Activated naive CD8-positive, alpha-beta T cell treated with anti-CD3 and anti-CD28 coated beads for 36 hours (primary cell): ENCODE measurements at places on chromosomes 6 and 20. TPM values are rescaled to one million over a fixed set of nuclear protein-coding genes. Genes with fewer than 3 reads are reported as not detected.

- peaks cover 1% of the 10 kb centered on the region for H3K4me1 ChIP-seq
- no peaks in the 10 kb centered on the region for H3K36me3 ChIP-seq
- DNase-seq: peak; percentile 63
Observed at GRCh38 chr6:136643850-136644596, 93.8 kb upstream of the MAP7 start.

UBE3D gene
- total RNA-seq: 7.1 TPM

- peaks cover 6% of the 10 kb centered on the region for H3K36me3 ChIP-seq
- no peaks in the 10 kb centered on the region for H3K27me3 ChIP-seq
- H3K4me1 ChIP-seq: peaks cover 48% of the 10 kb centered on the region
- H3K27ac ChIP-seq: peak overlapping the region; percentile 84
Observed at GRCh38 chr6:11413728-11414127, 123.8 kb upstream of the TMEM170B start.

DNA sequence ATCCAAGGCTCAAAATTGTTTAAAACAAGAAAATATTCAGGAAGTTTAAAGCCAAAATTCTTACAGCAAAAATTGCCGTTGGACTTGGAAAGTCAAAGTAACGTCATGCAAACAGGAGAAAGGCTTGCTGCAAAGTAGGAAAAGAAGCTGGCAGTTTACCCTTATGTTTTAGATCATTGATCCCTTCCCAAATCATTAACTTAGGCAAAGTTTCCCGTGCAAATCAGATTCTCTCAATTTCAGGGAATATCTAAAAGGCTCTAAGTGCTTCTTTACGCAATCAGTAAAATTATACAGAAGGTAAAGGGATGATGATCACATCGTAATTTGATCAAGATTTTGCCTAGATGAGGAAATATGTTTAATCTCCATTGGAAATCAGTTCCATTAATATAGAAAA is 197.5 kb downstream of the ALDH8A1 start:
- H3K4me1 ChIP-seq: no peaks in the 10 kb centered on the region
- H3K4me3 ChIP-seq: no peak overlapping the region
- no peak overlapping the region for H3K27ac ChIP-seq
- H3K27me3 ChIP-seq: peaks cover 10% of the 10 kb centered on the region
- no peaks in the 10 kb centered on the region for H3K36me3 ChIP-seq
- no peak for DNase-seq

GRCh38 chr20:46307139-46307998 is 929 bp downstream of the CDH22 start:
- peaks cover 64% of the 10 kb centered on the region for H3K27me3 ChIP-seq
- H3K4me3 ChIP-seq: no peak overlapping the region
- peaks cover 4% of the 10 kb centered on the region for H3K4me1 ChIP-seq
- peak; percentile 82 for DNase-seq
- H3K27ac ChIP-seq: no peak overlapping the region

DCDC2 gene
- total RNA-seq: not detected

DNA sequence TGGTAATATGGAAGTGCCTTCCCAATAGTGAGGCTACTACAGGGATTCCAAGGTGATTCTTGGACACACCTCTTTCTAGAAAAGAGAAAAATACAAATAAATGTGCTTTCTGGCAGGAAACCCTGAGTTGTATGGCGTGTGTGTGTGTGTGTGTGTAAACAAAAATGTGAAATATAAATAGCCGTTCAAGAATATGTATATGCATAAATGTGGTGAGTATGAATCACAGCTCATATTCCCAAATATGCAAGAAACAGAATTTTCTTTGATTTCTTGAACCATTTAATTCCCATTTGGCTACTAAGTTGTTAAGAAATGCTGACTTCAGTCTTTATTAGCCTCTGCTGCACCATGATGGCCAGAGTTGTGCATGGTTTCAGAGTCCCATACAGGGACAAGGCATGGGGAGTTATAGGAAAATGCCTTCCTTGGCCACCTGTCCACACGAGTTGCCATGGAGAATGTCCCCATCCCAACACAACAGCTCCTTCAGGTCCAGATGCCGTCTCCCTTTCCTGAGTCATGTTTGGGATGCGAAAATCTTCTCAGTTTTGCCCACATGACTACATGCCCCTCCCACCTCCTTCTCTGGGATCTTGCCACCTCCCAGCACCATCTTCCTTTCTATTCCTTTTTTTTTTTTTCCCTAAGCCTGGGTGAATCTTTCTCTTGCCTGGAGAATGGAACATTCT is 312.4 kb upstream of the ECI2 start:
- no peak overlapping the region for H3K27ac ChIP-seq
- H3K4me3 ChIP-seq: no peak overlapping the region
- H3K36me3 ChIP-seq: no peaks in the 10 kb centered on the region
- DNase-seq: no peak
- no peaks in the 10 kb centered on the region for H3K4me1 ChIP-seq
- H3K27me3 ChIP-seq: peaks cover 25% of the 10 kb centered on the region

- no peaks in the 10 kb centered on the region for H3K36me3 ChIP-seq
- no peaks in the 10 kb centered on the region for H3K4me1 ChIP-seq
Observed at GRCh38 chr6:22631091-22631490, 61.7 kb downstream of the HDGFL1 start.

MEP1A gene
- not detected for total RNA-seq

DNA sequence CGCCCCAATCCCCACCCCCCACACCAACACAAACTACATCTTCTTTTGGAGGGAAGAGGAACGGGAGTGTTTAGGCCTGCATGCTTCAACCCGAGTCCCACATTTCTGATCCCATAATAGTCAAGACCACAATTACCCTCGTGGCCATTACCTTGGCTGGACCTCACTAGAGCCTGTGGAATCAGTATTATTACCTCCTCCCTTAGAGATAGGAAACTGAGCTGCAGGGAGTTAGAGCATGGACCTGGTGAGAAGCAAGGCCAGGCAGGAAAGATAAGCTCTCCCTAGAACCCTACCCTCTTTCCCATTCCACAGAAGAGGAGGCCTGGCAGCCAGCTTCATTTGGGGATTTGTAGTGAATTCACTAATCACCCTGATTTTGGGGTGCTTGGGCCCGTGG is 74.1 kb downstream of the NCR2 start:
- H3K4me3 ChIP-seq: no peak overlapping the region
- peaks cover 22% of the 10 kb centered on the region for H3K27me3 ChIP-seq
- H3K4me1 ChIP-seq: no peaks in the 10 kb centered on the region
- no peak overlapping the region for H3K27ac ChIP-seq

DNA sequence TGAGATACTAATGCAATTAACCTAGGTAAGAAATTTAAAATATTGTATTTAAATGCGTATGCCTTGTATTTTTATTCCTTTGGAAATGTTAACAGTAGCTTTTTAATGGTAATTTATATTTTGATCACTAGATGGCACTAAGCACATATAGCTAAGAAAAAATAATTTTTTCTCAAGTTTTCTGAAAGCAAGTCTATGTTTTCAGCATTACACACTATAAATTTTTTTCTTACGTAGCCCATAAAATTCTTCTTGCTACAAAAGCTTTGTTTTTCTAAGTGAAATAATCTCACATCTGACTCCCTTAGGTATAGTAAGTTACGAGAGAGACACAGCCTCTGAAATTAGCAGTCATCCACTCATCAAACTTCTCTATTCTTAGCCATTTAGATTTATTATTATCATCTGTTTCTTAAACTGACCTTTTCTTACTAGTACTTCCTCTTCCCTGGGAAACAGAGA is 35.7 kb downstream of the TSPYL4 start:
- peaks cover 3% of the 10 kb centered on the region for H3K4me1 ChIP-seq
- H3K27me3 ChIP-seq: no peaks in the 10 kb centered on the region
- no peak for DNase-seq
- H3K36me3 ChIP-seq: no peaks in the 10 kb centered on the region
- H3K27ac ChIP-seq: no peak overlapping the region
- H3K4me3 ChIP-seq: no peak overlapping the region

- no peak overlapping the region for H3K27ac ChIP-seq
- H3K4me3 ChIP-seq: no peak overlapping the region
- peaks cover 3% of the 10 kb centered on the region for H3K36me3 ChIP-seq
- DNase-seq: no peak
Observed at GRCh38 chr6:6962086-6962485, 145.7 kb upstream of the RREB1 start.

FRK gene
- total RNA-seq: 0.08 TPM

GRCh38 chr6:136050475-136050874 is 199.0 kb downstream of the PDE7B start:
- no peak overlapping the region for H3K27ac ChIP-seq
- H3K27me3 ChIP-seq: no peaks in the 10 kb centered on the region
- no peak overlapping the region for H3K4me3 ChIP-seq
- no peaks in the 10 kb centered on the region for H3K36me3 ChIP-seq
- DNase-seq: no peak
- peaks cover 13% of the 10 kb centered on the region for H3K4me1 ChIP-seq

DNA sequence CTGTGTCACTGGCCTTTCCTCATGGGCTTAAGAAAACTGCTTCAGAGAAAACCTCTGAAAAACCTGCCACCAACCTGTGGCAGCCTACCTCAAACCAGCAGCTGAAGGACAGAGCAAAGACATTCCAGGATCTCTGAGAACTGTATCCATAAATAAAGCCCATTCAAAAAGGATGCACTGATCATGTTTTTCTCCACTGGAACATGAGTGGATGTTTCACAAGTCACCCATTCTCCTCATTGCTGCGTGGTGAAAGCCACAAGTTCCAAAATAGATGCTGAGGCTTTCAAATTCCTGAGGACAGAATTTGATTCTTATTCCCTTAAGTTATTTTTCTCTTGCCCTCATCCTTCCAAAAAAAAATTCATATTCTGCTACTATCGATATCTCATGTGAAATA is 280.6 kb downstream of the KHDC1L start:
- H3K36me3 ChIP-seq: no peaks in the 10 kb centered on the region
- peaks cover 2% of the 10 kb centered on the region for H3K4me1 ChIP-seq
- no peak for DNase-seq
- H3K4me3 ChIP-seq: no peak overlapping the region

DNA sequence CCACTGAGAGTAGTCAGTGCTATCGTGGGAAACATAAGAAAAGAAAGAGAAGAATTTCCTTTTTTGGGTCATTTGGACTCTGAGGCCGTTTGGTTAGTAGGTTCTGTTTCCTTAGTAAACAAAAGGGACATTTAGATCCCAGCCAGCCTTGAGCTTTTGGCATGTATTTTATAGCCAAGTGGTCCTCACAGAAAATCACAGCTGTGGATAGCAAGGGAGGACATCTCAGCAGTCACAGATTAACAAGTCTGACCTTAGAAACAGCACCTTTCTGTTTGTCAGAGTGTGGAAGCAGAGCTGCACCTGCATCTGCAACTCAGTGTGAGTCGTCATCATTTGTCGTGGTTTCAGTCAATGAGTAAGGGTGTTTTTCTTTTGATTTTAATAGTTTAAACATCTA is 40.5 kb downstream of the FAM120B start:
- H3K4me1 ChIP-seq: peaks cover 33% of the 10 kb centered on the region
- no peak overlapping the region for H3K4me3 ChIP-seq
- peak overlapping the region; percentile 38 for H3K27ac ChIP-seq
- DNase-seq: no peak
- H3K27me3 ChIP-seq: no peaks in the 10 kb centered on the region

- no peaks in the 10 kb centered on the region for H3K4me1 ChIP-seq
- no peak overlapping the region for H3K4me3 ChIP-seq
- no peak overlapping the region for H3K27ac ChIP-seq
- H3K36me3 ChIP-seq: no peaks in the 10 kb centered on the region
- peaks cover 6% of the 10 kb centered on the region for H3K27me3 ChIP-seq
Observed at GRCh38 chr20:64137598-64138031, 26.6 kb upstream of the MYT1 start.

GRCh38 chr6:48961781-48962415 is 501.2 kb downstream of the MMUT start:
- no peaks in the 10 kb centered on the region for H3K4me1 ChIP-seq
- H3K36me3 ChIP-seq: no peaks in the 10 kb centered on the region
- no peaks in the 10 kb centered on the region for H3K27me3 ChIP-seq
- no peak overlapping the region for H3K27ac ChIP-seq

OXT gene
- total RNA-seq: 0.47 TPM

- H3K27me3 ChIP-seq: no peaks in the 10 kb centered on the region
- H3K27ac ChIP-seq: no peak overlapping the region
- H3K4me3 ChIP-seq: no peak overlapping the region
- DNase-seq: no peak
Observed at GRCh38 chr20:48662711-48663110, 165.1 kb downstream of the PREX1 start.

SLC35D3 gene
- total RNA-seq: not detected

GRCh38 chr6:41934278-41935192 is 7.1 kb downstream of the CCND3 start:
- H3K4me3 ChIP-seq: peak overlapping the region; percentile 9
- no peak for DNase-seq
- H3K27ac ChIP-seq: peak overlapping the region; percentile 96
- peaks cover 62% of the 10 kb centered on the region for H3K4me1 ChIP-seq

DNA sequence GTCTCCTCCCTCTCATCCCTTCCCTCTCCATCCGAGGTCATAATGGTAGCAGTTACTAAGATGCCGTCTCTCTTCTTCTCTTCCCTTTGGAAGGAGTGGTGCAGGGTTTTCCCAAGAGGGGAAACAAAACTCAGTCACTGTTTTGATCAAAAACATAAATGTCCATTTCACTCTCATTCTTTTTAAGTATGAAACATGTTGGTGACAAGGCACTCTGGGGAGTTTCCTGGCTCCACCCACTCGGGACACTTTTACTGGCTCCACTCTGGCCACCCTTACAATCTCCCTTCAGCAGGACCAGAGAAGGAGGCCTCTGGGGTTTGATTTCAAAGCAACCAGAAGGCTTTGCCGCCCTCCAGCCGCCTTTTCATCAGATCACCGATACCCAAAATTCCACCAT is 57.0 kb downstream of the FGD2 start:
- H3K36me3 ChIP-seq: no peaks in the 10 kb centered on the region
- H3K4me1 ChIP-seq: no peaks in the 10 kb centered on the region
- H3K4me3 ChIP-seq: no peak overlapping the region
- H3K27ac ChIP-seq: no peak overlapping the region

C6orf58 gene
- total RNA-seq: not detected

TP53TG5 gene
- total RNA-seq: 0.41 TPM

CYP24A1 gene
- total RNA-seq: not detected

DNA sequence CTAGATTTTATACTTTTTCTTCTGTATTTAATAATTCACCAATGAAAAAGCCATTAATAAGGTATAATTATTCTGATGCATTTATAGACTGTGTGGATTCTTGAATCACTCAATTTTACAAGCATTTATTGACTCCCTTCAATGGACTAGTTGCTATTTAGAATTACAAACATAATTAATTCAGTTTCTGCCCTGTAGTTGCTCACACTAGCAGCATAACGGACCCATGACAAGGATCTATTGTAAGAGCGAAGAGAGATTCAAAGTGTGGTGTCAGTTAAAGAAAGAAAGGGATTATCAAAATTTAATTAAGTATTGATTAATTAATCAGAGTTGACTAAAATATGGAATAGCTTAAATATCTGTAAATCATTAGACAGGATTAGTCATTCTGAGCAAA is 602.6 kb upstream of the PTCHD4 start:
- H3K27me3 ChIP-seq: no peaks in the 10 kb centered on the region
- H3K27ac ChIP-seq: no peak overlapping the region
- DNase-seq: no peak
